CD8-positive, alpha-beta memory T cell (primary cell): ENCODE measurements at places on chromosomes 5 and 9.

- DNase-seq, result no peak
Observed at GRCh38 chr5:16548115-16548514, 68.7 kb downstream of the RETREG1 start.

DNA sequence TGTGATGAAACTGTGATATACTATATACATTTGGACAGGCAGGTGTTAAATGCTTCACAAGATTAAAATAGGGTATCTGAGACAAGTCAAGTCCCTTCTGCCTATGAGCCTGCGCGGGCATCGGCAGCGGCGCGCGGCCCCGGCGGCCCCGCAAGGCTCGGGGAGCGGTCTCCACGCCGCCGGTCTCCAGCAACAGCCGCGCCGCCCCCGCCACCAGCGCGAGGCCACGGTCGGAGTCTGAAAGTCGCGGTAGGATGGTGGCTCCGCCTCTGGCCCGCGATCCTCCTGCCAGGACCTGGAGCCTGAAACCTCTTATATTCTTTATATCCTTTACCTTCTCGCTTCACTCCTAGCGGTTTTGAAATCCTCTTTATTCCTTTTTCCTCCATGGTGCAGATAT lies 99.4 kb downstream of the INSL6 start:
- no peak for DNase-seq

- no peak for DNase-seq
Observed at GRCh38 chr5:82730913-82731312, 346.3 kb downstream of the TMEM167A start.

- no peak for DNase-seq
Observed at GRCh38 chr9:112142420-112142819, 32.7 kb downstream of the SUSD1 start.

GRCh38 chr5:174617910-174618309 lies 106.5 kb upstream of the MSX2 start:
- no peak for DNase-seq
